ENCODE measurements at places on chromosomes 16 and 17. TPM values are rescaled to one million over a fixed set of nuclear protein-coding genes. Genes with fewer than 3 reads are reported as not detected.

Gene EPN3
- under 0.01 TPM for total RNA-seq

Gene THUMPD1
- total RNA-seq: 74.7 TPM

Gene TLCD3A
- total RNA-seq: 32.4 TPM

Gene NPIPA2
- 0.43 TPM for total RNA-seq

Gene TSNAXIP1
- total RNA-seq: 0.32 TPM

Gene KLHL10
- under 0.01 TPM for total RNA-seq

Gene ANKFN1
- total RNA-seq: under 0.01 TPM

Gene ZKSCAN2
- total RNA-seq: 6.0 TPM

Gene GLG1
- total RNA-seq: 128 TPM

Gene MT1A
- 1.9 TPM for total RNA-seq

Gene NPIPA8
- total RNA-seq: 0.32 TPM

Gene C1QTNF1
- total RNA-seq: 28.3 TPM

Gene KRT9
- total RNA-seq: not detected

Gene AOC2
- total RNA-seq: 0.43 TPM

Gene ANKS3
- total RNA-seq: 33.2 TPM

Gene C1QTNF8
- not detected for total RNA-seq

Gene HSD17B2
- 9.5 TPM for total RNA-seq

Gene HOXB2
- total RNA-seq: 4.3 TPM

Gene KRT27
- total RNA-seq: not detected

Gene ZNF652
- total RNA-seq: 24.6 TPM

Gene TM4SF5
- not detected for total RNA-seq

Gene AMFR
- 302 TPM for total RNA-seq

Data from fibroblast of villous mesenchyme (primary cell).